ENCODE measurements at places on chromosomes 4 and X. TPM values are rescaled to one million over a fixed set of nuclear protein-coding genes. Genes with fewer than 3 reads are reported as not detected.

DNA sequence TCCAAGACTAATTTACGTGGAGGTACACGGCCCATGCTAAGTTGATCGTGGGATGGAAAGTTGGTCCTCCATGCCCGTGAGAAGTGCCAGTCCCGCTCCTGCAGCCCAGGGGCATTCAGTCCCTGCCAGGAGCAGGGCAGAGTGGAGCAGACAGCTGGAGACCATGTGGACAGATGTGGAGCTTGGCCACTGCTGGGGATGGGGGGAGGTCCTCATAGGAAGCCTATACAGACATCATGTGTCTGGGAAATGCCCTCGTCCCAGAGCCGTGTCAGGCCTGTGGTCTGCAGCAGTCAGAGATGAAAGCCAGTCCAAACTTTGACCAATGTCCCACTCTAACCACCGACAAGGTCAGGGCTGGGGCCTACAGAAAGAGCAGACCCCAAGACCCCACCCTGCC lies 118.4 kb downstream of the CPZ start:
- H3K27me3 ChIP-seq: no peaks in the 10 kb centered on the region
- no peak for DNase-seq
- H3K36me3 ChIP-seq: peaks cover 2% of the 10 kb centered on the region
- no peak overlapping the region for H3K27ac ChIP-seq
- H3K4me1 ChIP-seq: no peaks in the 10 kb centered on the region
- no peak overlapping the region for H3K4me3 ChIP-seq

Gene DUSP21
- not detected for total RNA-seq

DNA sequence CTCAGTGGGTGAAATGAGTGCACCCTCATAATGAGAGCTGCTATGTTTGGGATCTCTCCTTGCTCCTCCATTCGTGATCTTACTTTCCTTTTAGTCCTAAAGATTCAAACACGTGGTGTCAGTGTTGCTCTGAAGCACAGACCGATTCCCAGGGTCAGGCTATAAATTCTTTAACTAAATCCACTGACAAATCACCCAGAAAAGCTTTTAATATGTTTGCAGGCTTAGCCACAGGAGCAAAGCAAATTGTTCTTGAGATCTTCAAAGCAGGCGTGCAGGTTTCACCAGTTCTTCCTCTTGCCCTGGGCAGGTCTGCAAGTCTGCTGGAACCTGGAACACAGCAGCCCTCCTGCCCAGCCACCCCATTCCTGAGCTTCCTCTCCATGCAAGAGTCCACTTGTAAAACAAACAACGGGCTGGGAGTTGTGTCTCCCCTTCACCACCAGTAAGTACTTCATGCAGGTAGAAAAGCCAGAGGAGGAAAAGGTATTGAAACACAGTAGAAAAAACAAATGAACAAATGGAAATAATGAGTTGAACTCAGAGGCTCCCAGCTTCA lies 70.1 kb upstream of the ENPP6 start:
- no peaks in the 10 kb centered on the region for H3K36me3 ChIP-seq
- H3K27me3 ChIP-seq: no peaks in the 10 kb centered on the region
- H3K27ac ChIP-seq: peak overlapping the region; percentile 85

- H3K4me3 ChIP-seq: no peak overlapping the region
- DNase-seq: no peak
- H3K27ac ChIP-seq: no peak overlapping the region
- peaks cover 14% of the 10 kb centered on the region for H3K36me3 ChIP-seq
- H3K27me3 ChIP-seq: no peaks in the 10 kb centered on the region
Observed at GRCh38 chr4:123110685-123111084, 188.3 kb upstream of the NUDT6 start.

GRCh38 chr4:35138449-35138848 lies 1105.9 kb downstream of the ARAP2 start:
- no peaks in the 10 kb centered on the region for H3K36me3 ChIP-seq
- H3K27ac ChIP-seq: no peak overlapping the region
- no peak overlapping the region for H3K4me3 ChIP-seq
- no peak for DNase-seq

Gene CENPE
- 73.3 TPM for total RNA-seq

Gene ZRSR2
- 20.1 TPM for total RNA-seq

GRCh38 chr4:173088144-173088543 lies 80.5 kb upstream of the GALNT7 start:
- no peak for DNase-seq
- no peak overlapping the region for H3K4me3 ChIP-seq
- peaks cover 5% of the 10 kb centered on the region for H3K27me3 ChIP-seq
- H3K36me3 ChIP-seq: no peaks in the 10 kb centered on the region

Gene PDGFRA
- not detected for total RNA-seq

Gene PLP1
- total RNA-seq: not detected

Gene PAGE2
- not detected for total RNA-seq

Gene CC2D2A
- not detected for total RNA-seq

Gene LEF1
- total RNA-seq: 29.4 TPM

Gene CD99
- total RNA-seq: 286 TPM

Gene ADH1A
- not detected for total RNA-seq

GRCh38 chr4:187212446-187213080 lies 488.9 kb upstream of the FAT1 start:
- no peak overlapping the region for H3K4me3 ChIP-seq
- H3K27ac ChIP-seq: no peak overlapping the region
- no peaks in the 10 kb centered on the region for H3K36me3 ChIP-seq
- no peaks in the 10 kb centered on the region for H3K27me3 ChIP-seq
